Fibroblast of the aortic adventitia (primary cell): ENCODE measurements at places on chromosomes 2 and 18. TPM values are rescaled to one million over a fixed set of nuclear protein-coding genes. Genes with fewer than 3 reads are reported as not detected.

CEBPZOS gene
- 17.7 and 27.6 TPM in 2 replicates for total RNA-seq

THUMPD2 gene
- 9.5 and 13.5 TPM in 2 replicates for total RNA-seq

RAPGEF4 gene
- 1.3 and 54.4 TPM in 2 replicates for total RNA-seq

ANKRD30BL gene
- 0.16 TPM in 1 of 2 replicates, not detected in the other for total RNA-seq

TPO gene
- not detected in 2 replicates for total RNA-seq

TUBA3D gene
- not detected in 2 replicates for total RNA-seq

CCDC138 gene
- total RNA-seq, result 4.5 and 8.5 TPM in 2 replicates

CNDP1 gene
- total RNA-seq, result not detected in 2 replicates

NETO1 gene
- total RNA-seq, result not detected in 2 replicates

VWC2L gene
- total RNA-seq, result not detected in 2 replicates

RNF125 gene
- total RNA-seq, result 0.65 and 1.6 TPM in 2 replicates

TMEM37 gene
- total RNA-seq, result not detected in 2 replicates

IL1A gene
- total RNA-seq, result 0.90 TPM in 1 of 2 replicates, not detected in the other

PDE1A gene
- total RNA-seq, result 18.7 and 34.9 TPM in 2 replicates

GBX2 gene
- total RNA-seq, result 0.25 TPM in 1 of 2 replicates, not detected in the other

RAB17 gene
- total RNA-seq, result 0.54 and 3.5 TPM in 2 replicates

OR6B2 gene
- not detected in 2 replicates for total RNA-seq

ABCG5 gene
- total RNA-seq, result not detected in 2 replicates

TEKT4 gene
- not detected in 2 replicates for total RNA-seq

PLB1 gene
- 2.7 and 7.8 TPM in 2 replicates for total RNA-seq

TUBB8B gene
- total RNA-seq, result not detected in 2 replicates

HAAO gene
- 0.90 and 5.4 TPM in 2 replicates for total RNA-seq

COL3A1 gene
- 1,653 and 14,045 TPM in 2 replicates for total RNA-seq

FSHR gene
- total RNA-seq, result not detected in 2 replicates

SNTG2 gene
- 0.09 TPM in 1 of 2 replicates, not detected in the other for total RNA-seq

SRBD1 gene
- total RNA-seq, result 15.7 and 22.4 TPM in 2 replicates

GCG gene
- not detected in 2 replicates for total RNA-seq

PPIG gene
- 43.5 and 43.7 TPM in 2 replicates for total RNA-seq
